ENCODE measurements at places on chromosomes 4 and X.

DNA sequence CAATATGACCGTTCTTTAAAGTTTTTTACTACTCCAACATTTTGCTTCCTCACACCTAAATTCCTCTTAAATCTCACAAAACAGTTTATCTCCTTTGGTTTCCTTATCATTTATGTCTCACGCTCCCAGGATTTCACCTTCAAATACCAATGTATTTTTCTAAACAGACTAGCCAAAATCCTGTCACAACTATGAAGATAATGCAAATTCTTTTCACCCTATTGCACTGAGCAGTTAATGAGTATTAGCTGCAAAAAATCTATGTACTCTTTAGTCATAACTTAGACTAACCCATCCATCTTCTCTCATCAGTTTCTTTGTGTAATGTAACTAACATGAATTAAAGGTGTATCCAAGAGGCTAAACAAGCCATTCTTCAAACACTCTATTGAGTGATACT lies 151.3 kb downstream of the COMMD8 start:
- H3K4me3 ChIP-seq = no peak overlapping the region
- H3K27ac ChIP-seq = no peak overlapping the region
- no peak for DNase-seq
- no peaks in the 10 kb centered on the region for H3K27me3 ChIP-seq
- H3K4me1 ChIP-seq = no peaks in the 10 kb centered on the region
- no peaks in the 10 kb centered on the region for H3K36me3 ChIP-seq

DNA sequence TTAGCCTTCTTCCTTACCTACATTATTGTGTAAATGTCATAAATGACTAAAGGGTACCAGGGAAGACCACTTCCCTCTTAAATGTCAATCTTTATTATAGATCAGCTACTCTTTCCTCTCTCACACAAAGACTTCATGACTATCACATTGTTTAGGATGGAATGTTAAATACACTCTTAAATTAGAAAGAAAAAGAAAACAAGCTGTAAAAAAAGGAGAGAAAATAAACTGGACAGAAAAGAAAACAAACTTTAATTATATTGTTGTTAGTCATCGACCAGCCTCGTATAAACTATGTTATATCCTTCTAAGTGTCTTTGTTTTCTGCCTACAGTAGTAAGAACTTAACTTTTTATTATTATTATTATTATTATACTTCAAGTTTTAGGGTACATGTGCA lies 666.4 kb upstream of the NR3C2 start:
- no peaks in the 10 kb centered on the region for H3K36me3 ChIP-seq
- H3K27me3 ChIP-seq = no peaks in the 10 kb centered on the region
- H3K4me1 ChIP-seq = no peaks in the 10 kb centered on the region
- DNase-seq = no peak
- no peak overlapping the region for H3K4me3 ChIP-seq
- H3K27ac ChIP-seq = no peak overlapping the region

- no peak for DNase-seq
- H3K36me3 ChIP-seq = no peaks in the 10 kb centered on the region
- no peaks in the 10 kb centered on the region for H3K27me3 ChIP-seq
- no peak overlapping the region for H3K4me3 ChIP-seq
- H3K4me1 ChIP-seq = no peaks in the 10 kb centered on the region
- no peak overlapping the region for H3K27ac ChIP-seq
Observed at GRCh38 chr4:135368831-135369230, 1167.2 kb upstream of the PABPC4L start.

DNA sequence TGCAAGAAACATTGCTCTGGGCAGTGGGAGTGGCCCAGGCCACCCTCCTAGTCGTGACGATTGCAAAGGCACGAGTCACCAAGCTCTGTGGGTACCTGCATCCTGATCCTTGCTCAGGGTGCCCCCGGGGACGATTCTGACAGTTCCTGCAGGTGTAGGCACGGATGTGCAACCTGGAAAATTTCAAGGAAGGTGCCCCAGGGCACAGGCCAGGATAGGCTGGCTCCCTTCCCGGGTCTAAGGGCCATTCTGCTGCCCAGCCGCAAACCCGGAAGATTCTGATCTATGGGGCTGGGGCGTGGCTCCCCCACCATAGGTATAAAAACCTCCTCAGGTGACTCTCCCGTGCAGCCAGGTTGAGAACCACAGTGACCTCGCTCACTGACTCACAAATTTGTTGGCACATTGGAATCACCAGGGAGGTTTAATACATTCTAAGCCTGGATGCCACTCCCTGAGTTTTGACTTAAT lies 228.5 kb downstream of the PTTG2 start:
- DNase-seq = no peak
- no peaks in the 10 kb centered on the region for H3K4me1 ChIP-seq
- H3K4me3 ChIP-seq = no peak overlapping the region
- H3K36me3 ChIP-seq = no peaks in the 10 kb centered on the region
- no peaks in the 10 kb centered on the region for H3K27me3 ChIP-seq
- H3K27ac ChIP-seq = no peak overlapping the region

DNA sequence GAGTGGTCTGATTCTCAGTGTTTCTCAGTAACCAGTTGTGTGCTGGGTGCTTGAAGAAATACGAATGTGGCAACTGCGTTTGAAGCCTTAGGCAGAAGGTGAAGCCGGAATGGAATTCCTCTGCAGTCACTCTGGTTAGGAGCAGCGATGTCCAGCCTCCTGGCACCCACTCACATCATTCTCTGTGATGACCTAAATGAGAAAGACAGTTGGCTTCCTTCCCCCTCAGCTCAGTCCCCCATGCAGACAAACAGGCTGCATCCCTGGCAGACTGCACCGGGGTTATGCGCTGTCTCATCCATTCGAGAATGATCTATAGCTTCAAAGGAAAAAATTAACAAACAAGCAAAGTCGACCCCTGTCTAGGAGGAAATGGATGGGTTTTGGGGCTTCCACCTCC lies 170.1 kb upstream of the SCML1 start:
- H3K27ac ChIP-seq = peak overlapping the region; percentile 50
- H3K4me3 ChIP-seq = no peak overlapping the region
- H3K4me1 ChIP-seq = no peaks in the 10 kb centered on the region

- DNase-seq = peak; percentile 51
- H3K36me3 ChIP-seq = no peaks in the 10 kb centered on the region
- no peak overlapping the region for H3K4me3 ChIP-seq
- H3K27me3 ChIP-seq = no peaks in the 10 kb centered on the region
- no peaks in the 10 kb centered on the region for H3K4me1 ChIP-seq
- H3K27ac ChIP-seq = no peak overlapping the region
Observed at GRCh38 chrX:123422875-123423274, 238.8 kb downstream of the GRIA3 start.

- H3K27ac ChIP-seq = no peak overlapping the region
- no peaks in the 10 kb centered on the region for H3K4me1 ChIP-seq
- H3K36me3 ChIP-seq = no peaks in the 10 kb centered on the region
- DNase-seq = no peak
- H3K27me3 ChIP-seq = no peaks in the 10 kb centered on the region
- no peak overlapping the region for H3K4me3 ChIP-seq
Observed at GRCh38 chr4:140628016-140628415, 59.3 kb upstream of the UCP1 start.

GRCh38 chrX:42869659-42870476 lies 91.9 kb upstream of the PPP1R2C start:
- H3K4me3 ChIP-seq = no peak overlapping the region
- H3K27ac ChIP-seq = no peak overlapping the region
- no peaks in the 10 kb centered on the region for H3K4me1 ChIP-seq
- no peaks in the 10 kb centered on the region for H3K36me3 ChIP-seq

DNA sequence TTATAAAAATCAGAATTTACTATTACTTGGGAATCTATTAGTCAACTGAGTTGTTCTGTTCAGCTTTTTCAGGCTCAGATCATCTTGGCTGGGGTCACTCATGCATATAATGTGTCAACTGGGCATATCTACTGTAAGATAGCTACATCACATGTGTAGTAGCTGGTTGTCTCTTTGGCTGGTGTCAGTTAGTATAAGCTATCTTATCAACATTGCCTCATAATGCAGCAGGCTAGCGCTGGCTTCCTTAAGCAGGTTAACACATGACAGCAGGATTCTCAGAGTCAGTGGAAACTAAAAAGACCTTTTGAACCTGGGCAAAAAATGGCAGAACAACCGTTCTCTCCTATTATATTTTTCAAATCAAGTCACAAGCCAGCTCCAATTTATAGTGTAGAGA lies 378.3 kb upstream of the PCDH10 start:
- H3K27ac ChIP-seq = no peak overlapping the region
- H3K36me3 ChIP-seq = no peaks in the 10 kb centered on the region
- no peak overlapping the region for H3K4me3 ChIP-seq
- H3K4me1 ChIP-seq = no peaks in the 10 kb centered on the region

Measured in Peyer's patch (tissue), 4 donors.